CD4-positive, alpha-beta T cell (primary cell): ENCODE measurements at places on chromosomes 6 and 20. TPM values are rescaled to one million over a fixed set of nuclear protein-coding genes. Genes with fewer than 3 reads are reported as not detected.

HLA-DMA gene
- 14.4 TPM for total RNA-seq

ADAM33 gene
- total RNA-seq, result not detected

CCN5 gene
- not detected for total RNA-seq

GPX5 gene
- total RNA-seq, result not detected

TFAP2D gene
- total RNA-seq, result not detected
